ENCODE measurements at places on chromosomes 1 and 21. TPM values are rescaled to one million over a fixed set of nuclear protein-coding genes. Genes with fewer than 3 reads are reported as not detected.
A peak's percentile ranks its signal among the peaks of the same experiment; 100 is the strongest.

DNA sequence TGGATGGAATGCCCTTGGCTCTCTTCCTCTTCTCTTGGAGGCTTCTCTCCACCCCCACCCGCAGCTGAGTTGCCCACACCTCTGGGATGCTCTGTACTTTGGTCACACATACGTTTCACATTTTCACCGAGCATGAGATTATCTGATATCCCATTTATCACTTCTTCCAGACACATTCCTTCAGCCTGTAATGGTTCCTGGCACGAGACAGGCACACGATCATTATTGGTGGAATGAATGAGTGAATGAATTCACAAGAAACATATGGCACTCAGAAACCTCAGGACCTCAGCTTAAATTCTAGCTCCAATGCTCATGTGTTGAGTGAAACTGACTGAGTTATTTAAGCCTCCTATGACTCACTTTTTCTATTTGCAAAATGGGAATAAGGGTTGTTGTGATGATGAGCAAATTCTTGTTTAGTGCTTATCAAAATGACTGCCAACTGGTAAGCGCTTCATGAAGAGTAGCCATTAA is 242.7 kb upstream of the JUN start:
- H3K27ac ChIP-seq = peak overlapping the region; percentile 53
- H3K36me3 ChIP-seq = peaks cover 3% of the 10 kb centered on the region
- H3K4me1 ChIP-seq = peaks cover 23% of the 10 kb centered on the region
- H3K27me3 ChIP-seq = no peaks in the 10 kb centered on the region
- DNase-seq = no peak

DNA sequence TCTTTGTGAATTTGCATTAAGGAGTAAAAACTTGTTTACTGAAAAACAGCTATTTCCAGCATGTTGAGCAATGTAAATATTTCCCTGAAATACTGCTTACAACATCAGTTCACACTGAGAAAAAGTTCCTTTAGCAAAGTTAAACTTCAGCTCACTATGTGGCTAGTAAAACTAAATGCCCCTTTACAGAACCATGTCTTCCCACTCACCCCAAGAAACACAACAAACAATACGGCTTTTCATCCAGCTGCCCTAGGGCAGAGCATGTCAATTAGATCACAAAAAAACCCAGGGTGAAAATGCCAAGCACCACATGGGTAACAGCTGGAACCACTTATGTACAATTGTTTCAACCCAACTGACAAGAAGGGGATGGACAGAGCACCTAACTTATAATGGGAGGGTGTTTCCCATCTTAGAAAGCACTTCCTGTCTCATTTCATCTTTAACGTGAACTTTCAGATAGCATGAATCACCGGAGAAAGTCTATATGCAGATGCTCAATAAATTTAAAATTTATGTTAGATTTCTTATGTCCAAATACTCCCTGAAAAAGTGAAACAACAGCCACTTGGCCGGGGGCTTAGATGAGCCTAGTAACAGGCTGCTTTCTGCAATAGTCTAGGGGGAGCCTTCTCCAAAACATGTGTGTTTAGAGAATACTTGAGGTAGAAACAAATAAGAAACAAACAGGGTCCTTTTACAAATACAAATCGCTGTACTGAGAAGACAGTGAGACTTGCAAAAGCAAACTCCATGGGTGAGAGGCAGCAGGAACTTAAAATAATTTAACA is 6.6 kb downstream of the NID1 start:
- DNase-seq = no peak
- H3K4me3 ChIP-seq = no peak overlapping the region
- H3K27me3 ChIP-seq = peaks cover 26% of the 10 kb centered on the region
- H3K36me3 ChIP-seq = no peaks in the 10 kb centered on the region
- no peak overlapping the region for H3K27ac ChIP-seq

DNA sequence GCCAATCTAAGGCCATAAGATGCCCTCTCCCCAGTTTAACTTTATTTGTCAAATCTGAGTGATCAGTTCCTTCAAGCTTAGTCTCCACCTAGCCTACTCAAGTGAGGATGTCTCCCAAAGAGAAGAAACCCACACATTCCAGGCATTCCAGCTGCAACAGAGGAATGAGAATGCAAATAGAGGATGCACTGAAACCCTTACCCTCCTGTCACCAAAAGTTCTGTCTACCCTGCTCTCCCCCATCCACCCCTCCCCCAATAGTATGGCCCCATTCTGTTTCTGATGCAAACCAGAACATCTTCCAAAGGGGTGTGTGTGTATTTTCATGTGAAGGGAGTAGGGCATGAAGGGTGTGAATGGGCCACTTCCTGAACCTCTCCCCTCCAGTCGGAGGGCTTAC is 3.0 kb downstream of the DUSP23 start:
- no peaks in the 10 kb centered on the region for H3K27me3 ChIP-seq
- peaks cover 34% of the 10 kb centered on the region for H3K4me1 ChIP-seq
- no peak overlapping the region for H3K4me3 ChIP-seq
- H3K36me3 ChIP-seq = no peaks in the 10 kb centered on the region

GRCh38 chr1:212554401-212554800 is 54.2 kb upstream of the ATF3 start:
- no peak overlapping the region for H3K27ac ChIP-seq
- peaks cover 62% of the 10 kb centered on the region for H3K27me3 ChIP-seq
- DNase-seq = no peak
- peaks cover 4% of the 10 kb centered on the region for H3K36me3 ChIP-seq
- no peak overlapping the region for H3K4me3 ChIP-seq

DNA sequence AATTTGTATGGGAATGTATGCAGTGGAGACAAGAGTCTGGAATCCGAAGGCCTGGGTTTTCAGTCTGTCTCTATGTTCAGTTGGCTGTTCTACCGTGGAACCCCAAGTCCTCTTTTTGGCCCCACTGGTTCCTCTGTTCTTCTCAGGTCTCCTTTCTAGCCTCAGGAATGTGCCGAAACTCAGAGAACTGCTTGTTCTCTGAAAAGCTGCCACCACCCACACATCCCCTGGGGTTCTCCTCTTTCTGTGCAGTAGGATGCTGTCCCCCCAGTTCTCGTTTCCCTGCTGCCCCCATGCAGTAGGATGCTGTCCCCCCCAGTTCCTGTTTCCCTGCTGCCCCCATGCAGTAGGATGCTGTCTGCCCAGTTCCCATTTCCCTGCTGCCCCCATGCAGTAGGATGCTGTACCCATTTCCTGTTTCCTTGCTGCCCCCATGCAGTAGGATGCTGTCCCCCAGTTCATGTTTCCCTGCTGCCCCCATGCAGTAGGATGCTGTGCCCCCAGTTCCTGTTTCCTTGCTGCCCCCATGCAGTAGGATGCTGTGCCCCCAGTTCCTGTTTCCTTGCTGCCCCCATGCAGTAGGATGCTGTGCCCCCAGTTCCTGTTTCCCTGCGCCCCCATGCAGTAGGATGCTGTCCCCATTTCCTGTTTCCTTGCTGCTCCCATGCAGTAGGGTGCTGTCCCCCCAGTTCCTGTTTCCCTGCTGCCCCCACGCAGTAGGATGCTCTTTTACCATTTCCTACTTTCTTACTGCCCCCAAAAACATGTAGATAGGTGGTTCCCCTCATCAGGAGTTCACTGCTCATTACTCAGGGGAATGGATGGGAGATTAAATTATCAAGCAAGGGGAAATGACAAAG is 35.3 kb downstream of the OPTC start:
- no peak overlapping the region for H3K4me3 ChIP-seq
- no peak for DNase-seq
- no peak overlapping the region for H3K27ac ChIP-seq
- H3K4me1 ChIP-seq = peaks cover 2% of the 10 kb centered on the region
- H3K27me3 ChIP-seq = no peaks in the 10 kb centered on the region

GRCh38 chr1:33446590-33446989 is 15.7 kb upstream of the PHC2 start:
- H3K4me3 ChIP-seq = no peak overlapping the region
- DNase-seq = peak; percentile 48
- H3K27ac ChIP-seq = peak overlapping the region; percentile 22
- H3K4me1 ChIP-seq = peaks cover 40% of the 10 kb centered on the region
- H3K27me3 ChIP-seq = peaks cover 45% of the 10 kb centered on the region

DNA sequence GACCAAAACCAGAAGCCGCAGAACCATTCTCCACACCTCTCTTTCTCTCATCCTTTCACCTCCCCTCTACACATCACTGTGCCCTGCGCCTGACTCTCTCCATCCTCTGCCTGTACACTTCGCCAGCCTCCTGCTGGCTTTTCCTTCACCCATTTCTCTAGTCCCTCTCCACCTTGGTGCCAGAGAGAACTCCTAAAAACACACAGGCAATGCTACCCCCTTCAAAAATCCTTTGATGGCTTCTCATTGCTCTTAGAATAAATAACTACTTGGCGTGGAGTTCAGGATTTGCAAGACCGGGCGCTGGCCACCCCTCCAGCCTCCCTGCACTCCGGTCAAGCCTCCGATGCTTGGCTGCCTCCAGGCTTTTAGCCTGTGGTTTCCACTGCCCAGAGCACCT is 8.6 kb downstream of the CRABP2 start:
- no peak overlapping the region for H3K4me3 ChIP-seq
- H3K27ac ChIP-seq = no peak overlapping the region
- H3K27me3 ChIP-seq = peaks cover 38% of the 10 kb centered on the region
- peaks cover 7% of the 10 kb centered on the region for H3K4me1 ChIP-seq

DNA sequence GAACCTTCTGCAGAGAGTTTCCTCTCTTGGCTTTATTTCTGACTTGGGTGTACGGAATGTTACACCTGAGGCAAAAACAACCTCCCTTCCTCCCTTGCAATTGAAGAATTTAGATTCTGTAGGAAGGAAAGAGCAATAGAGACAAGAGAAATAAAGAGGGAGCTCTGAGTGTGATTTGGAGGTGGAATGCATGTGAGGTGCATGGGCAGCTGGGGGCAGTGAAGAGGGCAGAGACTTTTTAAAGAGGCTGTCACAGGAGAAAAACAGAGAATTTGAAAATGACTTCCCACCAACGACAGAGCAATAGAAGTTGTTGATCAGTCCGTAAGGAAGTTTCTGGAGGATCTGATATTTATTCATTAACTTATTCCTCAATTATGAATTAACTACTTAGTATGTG is 172.0 kb upstream of the B3GALT2 start:
- no peaks in the 10 kb centered on the region for H3K36me3 ChIP-seq
- H3K27me3 ChIP-seq = no peaks in the 10 kb centered on the region
- H3K27ac ChIP-seq = no peak overlapping the region
- no peak overlapping the region for H3K4me3 ChIP-seq
- no peaks in the 10 kb centered on the region for H3K4me1 ChIP-seq
- no peak for DNase-seq

- H3K4me3 ChIP-seq = no peak overlapping the region
- H3K36me3 ChIP-seq = no peaks in the 10 kb centered on the region
- DNase-seq = no peak
- no peaks in the 10 kb centered on the region for H3K4me1 ChIP-seq
Measured at GRCh38 chr1:64624218-64624713, 120.6 kb upstream of the RAVER2 start.

GRCh38 chr21:36422279-36423098 is 37.3 kb downstream of the CHAF1B start:
- H3K27ac ChIP-seq = no peak overlapping the region
- H3K27me3 ChIP-seq = no peaks in the 10 kb centered on the region

DNA sequence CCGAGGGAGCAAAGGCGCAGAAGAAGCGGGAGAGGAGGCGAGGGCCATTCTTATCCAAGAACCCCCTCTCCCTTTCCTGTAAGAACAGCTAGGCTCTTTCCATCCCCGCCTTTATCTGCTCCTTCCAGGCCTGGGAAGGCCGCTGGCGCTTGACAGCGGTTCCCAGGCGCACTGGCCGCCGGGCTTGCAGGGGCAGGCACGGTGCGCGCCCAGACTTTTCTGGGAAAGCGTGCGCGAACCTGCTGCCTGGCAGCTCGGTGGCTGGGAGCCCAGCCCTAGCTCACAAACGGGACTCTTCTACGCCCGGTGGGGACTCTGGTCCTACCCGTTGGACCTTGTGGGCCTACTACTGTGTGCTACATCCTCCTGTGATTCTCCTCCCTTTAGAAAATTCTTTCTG is 8.8 kb upstream of the IFNLR1 start:
- H3K4me3 ChIP-seq = no peak overlapping the region
- H3K36me3 ChIP-seq = peaks cover 13% of the 10 kb centered on the region
- peaks cover 52% of the 10 kb centered on the region for H3K4me1 ChIP-seq
- H3K27ac ChIP-seq = no peak overlapping the region
- peaks cover 7% of the 10 kb centered on the region for H3K27me3 ChIP-seq

GRCh38 chr1:94026619-94027380 is 94.1 kb downstream of the ABCA4 start:
- H3K4me3 ChIP-seq = no peak overlapping the region
- H3K4me1 ChIP-seq = peaks cover 9% of the 10 kb centered on the region
- no peak overlapping the region for H3K27ac ChIP-seq
- no peaks in the 10 kb centered on the region for H3K36me3 ChIP-seq
- no peak for DNase-seq

GRCh38 chr1:24507405-24507804 is 4.8 kb downstream of the RCAN3 start:
- peak overlapping the region; percentile 95 for H3K27ac ChIP-seq
- peaks cover 67% of the 10 kb centered on the region for H3K4me1 ChIP-seq

DNA sequence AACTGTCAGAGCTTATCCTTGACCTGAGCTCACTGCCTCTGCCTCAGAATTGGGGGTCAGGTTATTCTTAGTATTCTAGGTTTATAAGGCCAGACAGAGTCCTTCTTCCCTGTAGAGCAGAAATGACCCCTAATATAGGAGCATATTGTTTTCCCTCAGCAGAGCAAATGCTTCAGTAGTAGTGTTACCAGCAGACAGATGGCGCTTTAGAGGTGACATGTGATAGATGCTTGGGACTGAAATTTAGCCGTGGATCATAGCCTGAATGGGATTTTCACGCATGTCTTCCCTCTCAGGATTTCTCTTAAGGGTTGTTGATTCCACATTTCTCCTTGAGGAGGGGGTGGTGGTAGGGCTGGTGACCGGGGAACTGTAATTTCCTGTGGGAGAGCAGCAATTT is 24.5 kb downstream of the ADARB1 start:
- no peak overlapping the region for H3K4me3 ChIP-seq
- H3K27ac ChIP-seq = no peak overlapping the region
- DNase-seq = no peak
- peaks cover 21% of the 10 kb centered on the region for H3K4me1 ChIP-seq
- no peaks in the 10 kb centered on the region for H3K27me3 ChIP-seq

DNA sequence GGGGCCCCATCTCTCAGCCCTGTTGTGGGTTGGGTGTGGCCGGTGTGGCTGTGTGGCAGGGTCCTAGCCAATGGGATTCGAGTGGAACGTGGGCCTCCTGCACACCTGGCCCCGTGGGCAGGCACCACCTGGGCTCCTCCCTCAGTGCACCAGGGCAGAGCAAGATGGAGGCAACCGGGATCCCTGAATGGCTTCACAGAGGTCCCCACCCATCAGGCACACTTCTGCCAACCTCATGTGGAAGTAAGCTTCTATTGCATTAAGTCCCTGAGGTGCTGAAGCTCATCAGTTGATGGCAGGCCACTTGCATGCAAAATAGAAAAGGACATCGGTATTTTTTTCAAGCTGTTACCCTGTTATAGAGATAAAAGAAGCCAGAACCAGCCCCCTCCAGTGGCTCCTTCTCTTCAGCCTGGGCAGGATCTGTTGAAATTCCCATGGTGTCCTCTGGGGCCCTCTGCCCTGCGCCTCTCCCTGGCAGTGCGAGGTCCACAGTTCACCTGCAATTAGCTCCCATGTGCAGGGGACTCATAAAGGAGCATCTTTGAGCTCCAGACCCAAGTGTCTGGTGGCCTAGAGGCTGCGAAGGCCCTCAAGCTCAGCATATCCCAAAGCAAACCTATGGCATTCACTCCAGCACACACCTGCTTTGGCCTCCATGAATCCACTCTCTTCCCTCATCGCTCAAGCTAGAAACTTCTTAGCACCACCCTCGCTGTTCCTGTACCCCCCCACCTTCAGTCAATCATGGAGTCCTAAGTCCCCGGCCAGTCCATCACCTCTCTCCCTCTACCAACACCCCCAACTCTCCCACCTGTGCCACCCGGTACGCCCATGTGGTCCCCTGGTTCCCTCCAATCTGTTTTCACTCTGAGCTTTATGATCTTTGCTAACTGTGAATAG is 2.1 kb upstream of the SLC45A1 start:
- peaks cover 21% of the 10 kb centered on the region for H3K4me1 ChIP-seq

CFAP107 gene
- not detected for total RNA-seq

LIPI gene
- not detected for total RNA-seq

ADCY10 gene
- 0.13 TPM for total RNA-seq

OR2L8 gene
- not detected for total RNA-seq

ARMH1 gene
- 20.8 TPM for total RNA-seq
